CD4-positive, alpha-beta T cell (primary cell): ENCODE measurements at places on chromosomes 4 and X.

DNA sequence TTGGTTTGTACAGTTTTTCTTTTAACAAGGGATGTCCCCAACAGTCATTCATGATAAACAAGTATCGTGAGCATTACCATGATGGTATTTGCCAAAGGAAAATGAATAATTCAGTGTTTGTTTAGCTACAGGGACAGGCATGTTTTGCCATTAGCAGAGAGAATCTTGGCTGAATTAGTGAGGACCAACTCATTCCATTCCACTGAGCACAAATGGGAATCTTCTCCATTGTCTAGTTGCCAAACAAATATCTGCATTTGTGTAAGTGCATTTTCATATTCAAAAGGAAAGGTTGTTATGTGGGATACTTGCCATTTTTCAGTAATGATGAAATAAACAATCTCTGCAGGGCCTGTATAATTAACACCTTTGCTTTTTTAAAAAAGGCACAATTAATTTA, 1762.6 kb downstream of the RPA4 start:
- no peak for DNase-seq

GRCh38 chr4:159368320-159368719, 265.4 kb downstream of the RAPGEF2 start:
- DNase-seq: no peak

DNA sequence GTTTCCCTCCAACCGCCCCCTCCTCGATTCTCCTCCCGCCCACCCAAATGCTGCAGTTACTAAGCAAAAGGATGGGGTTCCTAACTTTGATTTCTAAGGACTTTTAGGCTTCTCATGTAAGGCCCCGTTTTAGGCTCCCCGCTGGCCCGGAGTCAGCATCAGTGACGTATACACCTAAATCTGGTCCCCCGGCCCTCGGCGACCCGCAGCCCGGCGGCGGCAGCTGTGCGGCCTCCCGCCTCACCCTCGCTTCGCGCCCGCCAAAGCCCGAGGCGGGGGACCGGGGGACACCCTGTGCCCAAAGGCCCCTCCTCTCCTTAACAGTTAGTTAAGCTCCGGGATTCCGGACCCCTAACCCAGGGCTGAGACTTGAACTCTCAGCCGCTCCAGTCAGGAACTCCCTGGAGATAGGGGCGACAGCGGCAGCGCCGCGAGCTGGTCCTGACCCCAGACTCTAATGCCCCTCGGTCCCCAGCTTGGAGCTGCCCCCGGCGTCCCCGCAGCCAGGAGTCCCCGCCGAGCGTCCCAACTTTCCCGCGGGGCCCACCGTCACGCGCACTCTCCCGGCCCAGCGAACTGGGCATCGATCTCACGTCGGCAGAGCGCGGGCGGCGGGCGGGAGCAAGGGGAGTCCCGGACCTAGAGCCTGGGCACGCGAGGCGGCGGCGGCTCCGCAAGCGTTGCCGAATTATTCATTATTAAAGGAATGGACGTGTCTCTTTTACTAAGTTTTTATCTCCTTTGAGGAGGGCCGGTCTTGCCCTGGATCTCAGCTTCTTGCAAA, 1.5 kb upstream of the NR3C2 start:
- peak; percentile 38 for DNase-seq

DNA sequence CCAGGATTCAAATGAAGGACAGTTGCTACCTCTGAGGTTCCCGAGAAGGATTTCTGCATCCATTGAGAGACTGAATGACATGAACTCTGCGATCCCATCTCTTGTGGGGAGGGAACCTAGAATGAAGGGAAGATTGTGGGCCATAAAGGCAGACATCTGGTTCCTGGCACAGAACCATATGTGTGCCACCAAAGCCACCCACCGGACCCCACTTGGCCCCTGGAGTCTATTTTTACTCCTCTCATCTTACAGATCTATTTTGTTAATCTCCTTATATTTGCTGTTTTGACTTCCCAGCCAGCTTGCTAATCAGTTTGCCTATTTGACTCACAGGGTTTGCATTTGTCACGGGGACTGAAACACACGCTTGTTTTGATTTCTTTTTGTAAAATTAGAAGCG, 7.3 kb downstream of the SOD3 start:
- DNase-seq: no peak

DNA sequence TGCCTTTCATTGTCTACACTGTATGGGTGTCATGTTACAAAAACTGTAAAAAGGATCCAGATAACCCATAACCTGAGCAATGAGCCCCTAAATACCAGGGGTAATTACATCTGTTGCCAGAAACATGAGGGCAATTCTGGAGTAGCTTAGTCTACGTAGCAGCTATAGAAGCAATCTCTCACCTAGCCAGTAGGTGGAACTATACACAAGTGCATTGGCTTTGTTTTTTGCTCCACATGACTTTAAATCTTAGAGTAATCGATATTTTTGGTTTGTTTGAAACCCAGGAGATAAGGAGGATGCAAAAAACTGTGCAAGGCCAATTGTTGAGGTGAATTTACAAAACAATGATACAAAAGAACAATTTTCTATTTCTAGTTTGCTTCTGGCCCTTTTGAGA, 57.5 kb downstream of the GPR82 start:
- DNase-seq: no peak

DNA sequence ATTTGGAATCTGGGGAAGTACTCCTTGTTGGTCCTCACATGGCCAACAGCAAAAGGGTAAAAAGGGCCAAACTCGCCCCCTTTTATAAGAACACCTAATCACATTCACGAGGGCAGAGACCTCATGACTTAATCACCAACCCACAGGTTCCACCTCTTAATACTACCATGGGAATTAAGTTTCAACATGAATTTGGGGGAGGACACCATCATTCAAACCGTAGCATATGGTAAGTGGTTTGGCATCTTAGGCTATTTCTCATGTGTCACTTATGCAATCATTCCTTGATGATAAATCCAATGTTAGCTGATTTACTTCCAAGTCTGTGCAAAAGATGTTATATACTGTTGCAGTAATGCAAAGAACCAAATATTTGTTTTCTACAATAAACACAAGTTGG, 302.9 kb upstream of the FAM241A start:
- no peak for DNase-seq

- DNase-seq: no peak
These were observed 118.3 kb upstream of the GABRA2 start for GRCh38 chr4:46508216-46508615.

- DNase-seq: peak; percentile 1
These were observed at the start of gene STS for GRCh38 chrX:7147413-7147977. STS (plus strand) TSS chrX:7147712; CDS start chrX:7253200, 105,488 bp downstream.

DNA sequence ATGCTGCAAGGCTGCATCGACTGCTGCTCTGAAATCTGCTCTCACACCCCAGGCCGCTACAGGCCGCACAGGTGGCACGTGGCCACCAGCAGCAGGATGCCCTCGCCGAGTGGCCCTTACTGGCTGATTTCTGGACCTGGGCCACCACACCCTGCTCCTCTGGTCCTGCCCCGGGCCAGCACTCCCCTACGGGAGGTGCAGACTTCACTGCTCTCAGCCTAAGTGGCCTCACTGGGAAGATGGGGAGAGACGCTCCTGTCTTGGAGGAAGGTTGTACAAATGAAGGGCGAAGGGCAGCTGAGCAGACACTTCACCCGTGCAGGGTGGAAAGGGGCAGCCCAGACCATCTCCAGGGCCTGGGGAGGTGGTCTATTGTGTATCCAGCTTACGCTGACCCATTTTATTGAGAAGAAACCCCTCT, 72.5 kb downstream of the ACOX3 start:
- no peak for DNase-seq

- DNase-seq: no peak
These were observed 260.5 kb downstream of the TMA16 start for GRCh38 chr4:163755013-163755412.

DNA sequence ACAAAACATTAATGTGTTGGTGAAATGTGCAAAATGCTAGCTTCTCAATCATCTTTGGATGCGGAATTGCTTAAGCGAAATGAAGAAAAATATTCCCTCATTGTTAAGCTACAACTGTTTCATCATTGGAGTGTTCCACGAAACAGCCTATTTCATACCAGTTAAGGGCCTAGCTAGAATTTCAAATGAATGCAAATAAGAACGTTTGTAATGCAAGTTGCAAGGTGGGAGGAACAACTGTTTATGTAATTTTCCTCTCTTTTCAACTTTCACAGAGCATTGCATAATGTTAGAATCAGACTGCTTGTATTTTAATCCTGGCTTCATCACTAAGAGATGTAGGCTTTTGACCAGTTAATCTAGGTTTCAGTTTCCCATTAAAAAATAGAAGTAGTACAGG, 480.1 kb downstream of the IL1RAPL1 start:
- no peak for DNase-seq

GRCh38 chrX:97876697-97877407, 993.1 kb downstream of the RPA4 start:
- no peak for DNase-seq

- no peak for DNase-seq
These were observed 664.5 kb upstream of the HTR2C start for GRCh38 chrX:113919387-113919786.

DNA sequence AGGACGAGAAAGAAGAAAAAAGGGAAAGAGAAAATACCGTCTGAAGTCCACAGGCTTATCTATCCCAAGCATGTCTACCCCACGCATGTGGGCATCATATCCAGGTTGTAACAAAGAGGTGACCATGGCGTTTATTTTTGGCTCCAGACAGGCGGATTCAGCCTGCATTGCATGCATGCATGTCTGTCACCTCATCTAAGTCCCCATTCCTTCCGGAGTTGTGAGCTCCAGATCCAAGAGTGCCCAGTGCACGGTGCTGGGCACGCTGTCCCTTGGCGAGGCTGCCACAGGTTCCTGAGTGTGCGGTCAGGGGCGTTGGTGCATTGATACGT, 905 bp upstream of the GALNTL6 start:
- DNase-seq: no peak

DNA sequence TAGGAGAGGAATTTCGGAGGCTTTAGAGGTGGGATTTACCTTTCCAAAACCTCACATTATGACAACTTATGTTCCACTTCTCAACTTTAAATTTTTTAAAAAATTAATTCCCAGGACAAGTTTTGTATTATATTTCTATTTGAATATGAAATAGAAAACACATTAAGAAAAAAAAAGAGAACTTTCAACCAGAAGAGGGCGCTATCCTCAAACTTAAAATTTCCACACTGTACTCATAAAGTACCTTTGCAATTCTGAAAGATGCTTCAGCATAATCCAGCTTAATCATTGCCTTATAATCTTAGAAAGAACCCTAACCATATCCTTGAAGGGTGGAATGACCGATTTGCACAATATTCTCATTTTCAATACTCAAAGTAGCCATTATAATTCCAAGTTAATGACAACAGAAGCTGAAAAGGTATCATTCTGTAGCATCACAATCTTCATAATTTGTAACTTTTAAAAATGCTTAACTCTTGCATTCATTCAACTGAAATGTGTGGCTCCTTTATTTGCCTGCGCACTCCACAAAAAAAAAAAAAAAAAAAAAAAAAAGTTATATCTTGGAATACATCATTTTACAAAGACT, 158.0 kb downstream of the KCNIP4 start:
- DNase-seq: no peak

DNA sequence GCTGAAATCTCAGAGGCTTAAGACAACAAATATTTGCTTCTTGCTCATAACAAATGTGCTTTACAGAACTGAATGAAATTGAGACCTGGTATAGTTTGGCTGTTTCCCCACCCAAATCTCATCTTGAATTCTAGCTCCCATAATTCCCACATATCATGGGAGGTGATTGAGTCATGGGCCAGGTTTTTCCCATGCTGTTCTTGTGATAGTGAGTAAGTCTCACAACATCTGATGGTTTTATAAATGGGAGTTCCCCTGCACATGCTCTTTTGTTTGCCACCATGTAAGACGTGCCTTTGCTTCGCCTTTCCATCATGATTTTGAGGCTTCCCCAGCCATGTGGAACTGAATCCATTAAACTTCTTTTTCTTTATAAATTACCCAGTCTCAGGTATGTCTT, 221.1 kb upstream of the DIPK2B start:
- no peak for DNase-seq

GRCh38 chrX:124151195-124151594, 181.3 kb upstream of the TEX13D start:
- no peak for DNase-seq

GRCh38 chr4:3250438-3250955, 1.5 kb downstream of the MSANTD1 start:
- DNase-seq: no peak

GRCh38 chr4:21605006-21605405, 343.6 kb downstream of the KCNIP4 start:
- DNase-seq: no peak
